Skeletal muscle cell (primary cell): ENCODE measurements at places on chromosomes 12 and 14.

DNA sequence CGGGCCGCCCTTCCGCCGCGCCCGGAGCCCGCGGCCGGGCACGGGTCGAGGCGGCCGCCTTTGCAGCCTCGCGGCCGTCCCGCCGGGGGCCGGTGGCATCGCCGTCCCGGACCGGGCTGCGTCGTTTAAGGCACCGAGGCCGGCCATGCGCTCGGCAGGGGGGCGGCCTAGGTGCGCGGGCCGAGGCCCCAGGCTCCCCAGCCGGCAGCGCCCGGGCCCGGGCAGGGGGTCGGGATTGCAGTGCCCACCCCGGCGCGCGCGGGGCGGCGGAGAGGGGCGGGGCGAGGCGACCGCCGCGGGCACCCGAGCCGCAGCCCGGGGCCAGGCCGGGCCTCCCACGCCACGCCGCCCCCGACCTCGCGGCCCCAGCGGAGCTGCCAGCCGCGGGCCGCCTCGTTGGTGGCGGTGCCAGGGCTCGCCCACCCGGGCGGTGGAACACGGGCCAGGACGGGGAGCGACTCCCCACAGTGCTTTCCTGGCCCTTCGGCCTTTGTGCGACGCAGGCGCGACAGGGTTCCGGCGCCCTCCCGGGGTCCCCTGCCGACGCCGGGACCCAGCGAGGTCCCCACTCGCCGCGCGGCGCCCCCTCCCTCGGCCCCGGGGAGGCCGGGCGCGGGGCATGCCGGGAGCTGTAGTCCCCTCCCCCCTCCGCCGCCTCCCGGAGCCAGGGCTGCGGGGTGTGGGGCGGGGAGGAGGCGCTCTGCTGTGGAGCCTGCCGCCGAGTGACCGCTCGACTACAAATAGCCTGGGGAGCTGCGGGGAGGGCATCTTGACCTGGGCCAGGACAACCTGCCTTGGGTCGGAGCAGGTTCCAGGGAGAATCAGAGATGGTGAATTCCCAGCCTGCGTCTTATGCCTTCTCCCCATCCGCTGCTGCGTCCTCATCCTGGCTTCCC lies 769 bp downstream of the FKBP4 start:
- DNase-seq = no peak

GRCh38 chr14:20608383-20609110 lies 17.4 kb upstream of the RNASE12 start:
- no peak for DNase-seq

GRCh38 chr12:79255288-79255687 lies 390.7 kb downstream of the SYT1 start:
- DNase-seq = no peak

GRCh38 chr12:109759595-109759994 lies 46.0 kb downstream of the FAM222A start:
- no peak for DNase-seq

GRCh38 chr12:116601933-116602810 lies 43.0 kb downstream of the MAP1LC3B2 start:
- no peak for DNase-seq

DNA sequence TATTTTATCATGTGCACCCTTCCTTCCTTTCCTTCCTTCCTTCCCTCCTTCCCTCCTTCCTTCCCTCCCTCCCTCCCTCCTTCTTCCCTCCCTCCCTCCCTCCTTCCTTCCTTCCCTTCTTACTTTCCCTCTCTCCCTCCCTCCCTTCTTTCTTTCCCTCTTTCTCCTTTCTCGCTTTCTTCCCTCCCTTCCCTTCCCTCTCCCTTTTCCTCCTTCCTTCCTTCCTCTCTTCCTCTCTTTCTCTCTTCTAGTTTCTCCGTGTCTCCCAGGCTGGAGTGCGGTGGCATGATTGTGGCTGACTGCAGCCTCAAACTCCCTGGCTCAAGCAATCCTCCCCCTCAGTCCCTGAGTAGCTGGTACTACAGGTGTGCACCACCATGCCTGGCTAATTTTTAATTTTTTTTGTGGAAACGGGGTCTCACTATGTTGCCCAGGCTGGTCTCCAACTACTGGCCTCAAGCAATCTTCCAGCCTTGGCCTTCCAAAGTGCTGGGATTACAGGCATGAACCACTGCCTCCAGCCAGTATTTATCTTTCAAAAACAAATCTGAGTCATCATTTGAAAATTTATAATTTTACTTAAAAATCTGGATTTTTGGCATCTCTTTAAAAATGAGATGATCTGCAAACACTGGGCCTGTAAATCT lies 7.8 kb downstream of the C1RL start:
- no peak for DNase-seq

DNA sequence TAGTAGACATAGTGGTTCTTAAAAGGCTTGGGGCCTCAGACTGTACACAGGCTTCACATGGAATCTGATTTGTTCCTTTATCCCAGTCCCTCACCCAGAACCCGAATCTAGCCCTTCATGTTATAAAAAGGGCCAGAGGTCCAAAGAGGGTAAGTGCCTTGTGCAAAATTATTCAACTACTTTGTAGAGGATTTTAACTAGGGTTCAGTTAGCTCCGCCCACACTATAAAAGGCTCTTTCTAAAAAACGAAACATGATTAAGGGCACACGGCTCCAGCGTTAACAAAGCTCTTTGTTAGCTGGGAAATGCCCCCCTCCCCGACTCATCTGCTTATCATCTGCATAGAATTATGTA lies 3.2 kb upstream of the SOCS2 start:
- DNase-seq = no peak

DNA sequence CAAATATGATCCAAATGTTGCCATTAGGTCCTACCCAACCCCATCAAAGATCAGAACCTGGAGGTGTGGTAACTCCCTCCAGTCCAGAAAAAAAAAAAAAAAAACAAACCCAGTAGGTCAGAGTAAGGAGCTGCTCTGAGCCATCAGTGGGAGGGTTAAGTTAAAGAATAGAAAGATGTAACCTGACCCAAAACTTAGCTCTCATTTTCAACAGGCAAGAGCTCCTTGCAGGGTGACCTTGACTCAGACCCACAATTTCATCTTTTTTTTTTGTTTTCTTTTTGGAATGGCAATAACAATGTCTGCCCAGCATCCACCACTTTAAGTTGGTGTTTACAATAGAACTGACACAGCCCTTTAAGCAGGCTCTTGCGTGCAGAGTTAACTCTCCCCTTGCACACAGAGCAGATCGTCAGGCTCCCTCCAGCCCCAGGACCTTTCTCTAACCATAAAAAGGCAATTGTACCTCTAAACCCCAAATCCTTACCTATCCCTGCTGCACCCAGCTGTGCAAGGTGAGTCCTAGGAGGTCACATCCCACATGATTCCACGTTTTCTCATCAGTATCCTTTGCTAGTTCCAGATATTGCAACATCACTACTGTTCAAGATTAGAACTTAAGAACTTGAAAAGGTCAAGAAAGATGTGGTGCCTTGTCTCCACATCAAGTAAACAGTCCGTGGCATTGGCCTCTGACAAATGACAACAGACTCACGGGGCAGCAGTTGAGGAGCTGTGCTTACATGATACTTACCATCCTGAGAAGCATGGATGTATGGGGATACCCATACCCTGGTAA lies 178.6 kb upstream of the EEA1 start:
- no peak for DNase-seq

DNA sequence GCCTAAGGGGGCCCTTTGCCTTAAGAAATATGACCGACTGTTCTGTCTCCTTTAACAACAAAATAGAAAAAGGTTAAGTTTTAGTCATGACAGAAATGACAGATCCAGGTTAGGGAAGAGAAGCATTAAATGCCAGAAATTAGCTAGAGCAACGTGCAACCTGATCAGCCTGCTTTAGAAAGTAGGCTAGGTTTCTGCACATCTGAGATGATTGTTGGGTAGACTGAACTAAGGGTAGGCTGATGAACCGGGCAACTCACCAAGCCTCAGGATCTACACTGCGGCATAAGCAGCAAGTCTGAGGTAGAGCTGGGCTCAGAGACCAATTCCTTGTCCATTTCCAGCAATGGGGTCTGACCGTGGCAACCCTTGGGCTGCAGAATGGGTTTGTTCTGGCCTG lies 29.4 kb downstream of the NPC2 start:
- no peak for DNase-seq

DNA sequence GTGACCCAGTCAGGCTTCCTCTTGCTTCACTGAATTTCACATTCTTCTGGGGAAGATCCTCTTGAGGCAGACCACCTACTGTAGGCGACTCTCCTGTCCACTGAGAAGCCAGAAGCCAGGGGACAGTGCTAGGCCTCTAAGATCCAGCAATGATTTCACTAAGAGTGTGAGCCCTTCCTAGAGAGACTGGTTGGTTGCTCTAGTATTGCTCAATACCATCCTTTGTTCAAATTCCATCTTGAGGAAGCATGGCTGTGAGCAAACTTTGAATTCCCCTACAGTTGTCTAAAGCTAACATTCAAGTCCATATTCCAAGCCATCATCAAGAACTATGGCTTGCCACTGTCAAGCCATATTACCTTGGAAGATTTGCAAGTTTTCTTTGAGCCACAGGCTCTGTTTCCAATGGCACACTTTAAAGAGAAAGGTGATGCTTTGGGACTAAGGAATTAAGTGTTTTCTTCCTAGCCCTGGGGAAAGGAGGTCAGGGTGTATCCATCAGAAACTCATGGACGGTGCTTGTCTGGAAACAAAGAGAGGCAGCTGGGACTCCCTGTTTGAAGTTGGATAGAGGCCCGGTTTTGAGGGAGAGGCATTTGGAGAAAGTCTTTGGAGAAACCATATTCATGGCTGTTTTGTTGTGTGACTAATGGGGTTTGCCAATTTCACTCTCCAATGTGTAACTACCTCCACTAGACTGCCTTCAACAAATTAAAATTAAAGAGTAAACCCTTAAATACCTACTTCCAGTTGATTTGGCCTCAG lies 1217.9 kb downstream of the VRK1 start:
- no peak for DNase-seq

- DNase-seq = no peak
These were observed 164.5 kb upstream of the DYRK2 start for GRCh38 chr12:67483871-67484554.

DNA sequence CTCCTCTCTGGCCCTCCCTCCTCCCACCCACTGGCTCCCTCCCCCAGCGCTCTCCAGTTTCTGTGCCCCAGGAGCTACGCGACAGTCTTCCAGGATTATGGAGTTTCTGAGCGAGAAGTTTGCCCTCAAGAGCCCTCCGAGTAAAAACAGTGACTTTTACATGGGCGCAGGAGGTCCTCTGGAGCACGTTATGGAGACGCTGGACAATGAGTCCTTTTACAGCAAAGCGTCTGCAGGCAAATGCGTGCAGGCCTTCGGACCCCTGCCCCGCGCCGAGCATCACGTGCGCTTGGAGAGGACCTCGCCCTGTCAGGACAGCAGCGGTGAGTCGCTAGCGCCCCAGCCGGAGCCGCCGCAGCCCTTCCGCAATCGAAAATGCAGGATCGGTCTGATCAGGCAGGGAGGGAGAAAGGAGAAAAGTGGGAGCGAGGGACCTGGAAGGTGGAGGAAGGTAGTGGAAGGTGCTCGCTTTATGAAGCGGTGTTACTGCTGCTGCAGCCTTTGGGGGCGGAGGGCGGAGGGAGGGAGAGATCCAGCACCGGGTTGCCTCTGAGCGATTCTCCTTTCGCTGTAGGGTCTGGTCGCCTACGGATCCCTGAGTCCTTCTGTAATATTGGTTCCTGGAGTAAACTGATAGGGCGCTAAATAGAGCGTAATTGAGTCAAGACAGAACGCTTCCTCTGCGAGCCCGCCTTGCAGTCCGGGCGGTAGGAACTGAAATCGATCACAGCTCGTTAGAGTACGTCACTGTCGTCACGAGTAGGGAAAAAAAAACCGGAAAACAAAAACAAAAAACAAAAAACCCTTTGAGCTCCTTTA lies at the start of gene ALX1:
Gene ALX1 (plus strand): TSS at position 56 of the 819 bp plus-strand sequence. CDS start 42 bp downstream, at position 98.
- DNase-seq = no peak

DNA sequence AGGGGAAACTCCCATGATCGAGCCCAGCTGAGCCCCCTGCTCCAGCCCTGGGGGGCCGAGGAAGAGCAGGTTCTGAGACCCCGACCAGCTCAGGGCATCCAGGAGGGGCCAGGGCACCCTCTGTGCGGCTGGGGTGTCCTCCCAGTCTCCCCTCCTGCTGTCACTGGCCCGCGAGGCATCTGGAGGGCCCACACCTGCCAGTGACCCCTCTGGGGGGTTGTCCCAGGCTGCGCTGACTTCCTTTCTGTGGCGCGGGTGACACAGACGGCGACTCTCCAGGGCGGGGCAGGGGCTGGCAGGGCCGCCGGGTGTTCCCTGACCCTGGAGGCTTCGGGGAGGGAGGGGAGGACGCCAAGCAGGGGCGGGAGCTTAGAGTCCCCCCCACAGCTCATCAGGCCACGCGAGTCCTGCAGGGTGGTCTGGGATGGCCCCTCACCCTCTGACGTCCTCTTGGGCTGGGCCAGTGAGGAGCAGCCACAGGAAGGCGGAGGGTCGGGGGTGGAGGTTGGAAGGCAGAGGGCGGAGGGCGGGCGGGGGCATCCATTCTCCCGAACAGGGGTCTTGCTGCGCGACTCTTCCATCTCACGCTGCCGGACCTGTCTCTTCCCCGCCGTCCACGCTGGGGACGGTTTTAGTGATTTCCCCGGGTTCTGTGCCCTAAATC lies 38.6 kb upstream of the FBRSL1 start:
- no peak for DNase-seq

- DNase-seq = peak; percentile 17
These were observed 16.9 kb upstream of the AICDA start for GRCh38 chr12:8629486-8630033.

- no peak for DNase-seq
These were observed 48.6 kb upstream of the ZDHHC17 start for GRCh38 chr12:76715332-76715731.

DNA sequence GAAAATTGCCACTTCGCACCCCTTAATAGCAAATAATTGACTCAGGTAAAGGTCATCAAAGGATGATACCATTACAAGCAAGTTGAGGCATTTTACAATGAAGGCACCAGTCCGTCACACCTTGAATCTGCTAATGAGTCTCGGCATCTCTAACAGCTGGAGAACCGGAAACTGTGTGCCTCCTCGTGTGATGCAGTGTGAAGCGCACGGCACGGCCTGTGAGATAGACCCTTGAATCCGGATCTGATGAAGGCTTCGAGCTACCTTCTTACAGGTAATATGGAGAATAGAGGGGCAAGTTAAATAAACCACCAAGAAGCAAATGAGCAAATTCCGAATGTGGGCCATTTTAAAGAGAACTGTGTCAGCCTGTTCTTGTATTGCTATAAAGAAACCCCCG lies 19.8 kb upstream of the TUBA1A start:
- DNase-seq = no peak

DNA sequence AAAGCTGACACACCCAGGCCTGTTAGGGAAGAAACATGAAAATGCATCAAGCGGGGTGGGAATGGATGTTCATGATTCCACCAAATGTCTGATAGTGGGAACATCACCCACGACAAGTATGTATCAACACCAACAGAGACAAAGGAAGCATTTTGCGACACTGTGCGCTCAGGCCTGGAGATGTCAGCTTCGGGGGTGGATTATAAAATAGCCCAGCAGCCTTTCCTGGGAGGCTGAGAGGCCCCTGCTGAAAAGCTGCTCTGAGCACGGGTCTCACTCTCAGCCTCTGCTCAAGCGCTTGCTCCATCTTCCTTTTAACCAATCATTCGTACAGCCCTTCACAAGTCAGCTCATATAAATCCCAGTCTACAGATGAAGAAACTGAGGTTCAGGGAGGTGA lies 213.5 kb downstream of the BCL11B start:
- no peak for DNase-seq

GRCh38 chr14:51663783-51664326 lies 12.1 kb downstream of the FRMD6 start:
- DNase-seq = no peak

- DNase-seq = no peak
These were observed 55.7 kb upstream of the PTGR2 start for GRCh38 chr14:73795974-73796373.
